ENCODE measurements at places on chromosomes 7 and 10.
A peak's percentile ranks its signal among the peaks of the same experiment; 100 is the strongest.

GRCh38 chr10:112502536-112502935 lies 55.5 kb downstream of the VTI1A start:
- no peak for DNase-seq

- peak; percentile 18 for DNase-seq
Measured at GRCh38 chr10:93288679-93289634, 193.2 kb downstream of the MYOF start.

DNA sequence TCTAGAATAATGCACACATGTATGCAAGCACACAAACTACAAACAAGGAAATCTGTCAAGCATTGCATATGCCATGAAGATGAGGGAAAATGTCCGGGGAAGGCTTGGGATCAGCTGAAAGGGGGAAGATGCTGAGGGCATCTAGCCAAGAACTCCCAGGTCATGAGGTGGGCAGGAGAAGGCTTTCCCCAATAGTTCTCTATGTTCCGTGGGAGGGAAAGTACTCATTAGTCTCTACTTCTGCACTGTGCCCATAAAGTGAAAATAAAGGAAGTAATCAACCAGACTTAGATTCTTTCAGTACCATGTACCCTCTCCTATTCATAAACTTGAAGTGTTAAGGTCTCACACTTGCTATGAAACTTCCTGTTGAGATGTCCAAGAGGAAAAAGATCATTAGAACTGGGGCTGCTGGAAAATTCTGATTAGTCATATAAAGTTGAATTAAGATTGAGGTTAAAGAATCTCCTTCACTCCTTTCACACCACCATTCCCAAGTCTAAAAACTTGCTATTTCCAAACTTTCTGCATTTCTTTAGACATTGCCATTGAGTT lies 17.1 kb upstream of the LIPF start:
- DNase-seq = no peak

GRCh38 chr10:8424555-8425211 lies 370.2 kb downstream of the GATA3 start:
- no peak for DNase-seq

DNA sequence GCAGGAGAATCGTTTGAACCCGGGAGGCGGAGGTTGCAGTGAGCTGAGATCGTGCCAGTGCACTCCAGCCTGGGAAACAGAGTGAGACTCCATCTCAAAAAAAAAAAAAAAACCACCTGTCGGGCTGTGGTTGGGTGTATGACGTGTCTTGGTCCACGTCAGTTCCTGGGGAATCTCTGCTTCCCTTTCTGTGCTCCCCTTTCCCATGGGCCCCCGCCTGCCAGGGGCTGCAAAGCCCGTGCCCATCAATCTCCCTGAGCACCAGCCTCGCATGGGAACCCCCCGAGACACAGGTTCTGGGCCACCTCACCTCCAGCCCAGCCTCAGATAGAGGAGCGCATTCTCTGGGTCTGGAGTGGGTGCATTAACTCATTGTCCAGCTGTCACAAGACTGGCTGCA lies 2.3 kb upstream of the SH2B2 start:
- DNase-seq = no peak

- no peak for DNase-seq
Measured at GRCh38 chr7:1325246-1325645, 92.6 kb downstream of the UNCX start.
